NK-92 treated with Interleukin-12 subunit alpha and Interleukin-12 subunit beta, amount 100 ng/mL, for 24 hours (cell line): ENCODE measurements at places on chromosomes 6 and 20.

DNA sequence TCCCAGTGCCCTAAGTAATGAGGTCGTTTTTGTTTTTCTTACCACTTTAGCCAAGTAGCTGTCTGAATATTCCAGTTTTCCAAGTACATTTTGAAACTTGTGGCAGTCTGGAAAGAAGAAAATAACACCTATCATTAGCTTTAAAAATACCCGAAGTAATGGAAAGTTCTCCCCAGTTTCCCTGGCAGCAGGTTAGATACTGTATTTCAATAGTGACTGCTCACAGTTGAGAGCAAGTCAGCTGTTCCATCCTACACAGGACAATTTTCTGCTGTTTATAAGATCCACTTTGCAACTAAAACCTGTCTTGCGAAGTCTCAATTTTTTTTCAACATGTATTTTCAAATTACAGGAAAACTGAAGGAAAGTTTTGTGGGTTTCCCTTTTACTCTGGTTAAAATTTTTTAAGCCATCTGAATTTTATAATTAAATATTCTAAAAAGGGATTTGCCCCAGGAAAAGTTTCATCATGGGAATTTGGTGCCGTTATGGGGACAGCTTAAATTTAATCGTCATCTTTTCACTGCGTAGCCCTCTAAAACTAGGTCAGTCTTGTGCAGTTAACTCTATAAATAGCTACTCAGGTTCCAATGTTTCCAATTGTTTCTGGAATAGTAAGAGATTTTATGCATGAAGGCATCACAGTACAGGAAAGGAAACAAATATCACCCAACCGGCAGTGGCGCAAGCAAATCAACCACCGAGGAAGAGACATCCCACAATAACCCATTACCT, 96.9 kb downstream of the MBOAT1 start:
- DNase-seq = no peak

- DNase-seq = no peak
Measured at GRCh38 chr6:106619223-106619622, 10.1 kb downstream of the RTN4IP1 start.

DNA sequence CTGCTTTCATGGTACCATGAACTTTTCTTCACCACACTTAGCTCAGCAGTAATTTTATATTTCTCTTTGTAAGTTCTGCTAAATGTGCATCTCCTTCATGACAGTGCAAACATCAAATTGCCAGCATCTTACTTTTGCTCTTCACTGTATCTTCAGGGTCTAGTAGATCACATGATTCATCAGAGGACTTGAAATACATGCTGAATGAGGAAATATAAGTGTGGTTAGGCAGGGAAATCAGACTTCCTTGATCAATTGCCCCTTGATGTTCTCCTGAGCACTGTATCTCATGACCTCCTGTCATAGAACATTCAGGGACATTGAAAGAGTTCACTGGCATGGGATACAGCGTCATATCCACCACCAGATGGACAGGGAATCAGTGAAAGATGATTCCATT, 25.3 kb upstream of the POLR1H start:
- DNase-seq = no peak

GRCh38 chr20:59948828-59949720, 8.9 kb downstream of the FAM217B start:
- DNase-seq = no peak

DNA sequence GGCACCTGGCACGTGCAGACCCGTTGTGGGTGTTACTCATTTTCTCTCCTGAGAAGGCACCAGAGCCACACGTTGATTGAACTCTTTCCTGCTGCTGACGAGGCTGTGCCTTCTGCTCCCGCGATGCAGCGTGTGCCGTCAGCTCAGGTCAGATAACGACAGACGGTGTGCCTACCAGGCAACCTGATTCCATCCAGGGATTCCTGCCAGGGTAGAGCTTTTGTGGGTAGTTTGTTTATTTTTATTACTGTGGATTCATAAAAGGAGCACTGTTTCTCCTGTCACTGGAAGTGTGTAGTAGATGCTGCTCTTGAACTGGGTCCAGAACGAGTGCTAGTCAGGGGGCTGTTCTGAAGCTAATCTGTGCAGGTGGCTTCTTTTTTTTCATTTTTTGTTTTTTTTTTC, 20.7 kb downstream of the PRPF6 start:
- DNase-seq = no peak

DNA sequence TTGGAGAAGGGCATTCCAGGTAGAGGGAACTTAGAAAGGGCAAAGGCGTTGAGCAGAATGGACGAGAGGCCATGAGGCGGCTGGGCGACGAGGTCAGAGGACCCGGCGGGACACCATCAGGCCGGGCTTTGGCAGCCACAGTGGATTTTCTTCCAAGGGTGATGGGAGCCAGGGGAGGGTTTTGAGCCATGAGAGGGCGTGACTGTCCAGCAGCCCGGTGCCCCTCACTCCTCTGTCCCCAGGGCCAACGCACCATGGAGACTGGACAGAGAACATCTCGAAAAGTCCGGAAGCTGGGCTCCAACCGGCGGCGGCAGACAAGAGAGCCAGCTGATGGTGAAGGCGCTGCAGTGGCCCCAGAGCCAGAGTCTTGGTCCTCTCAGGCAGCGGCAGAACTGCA, 6.4 kb downstream of the RAB44 start:
- DNase-seq = no peak
